Substantia nigra (tissue), 51 donors: ENCODE measurements at places on chromosomes 5 and 9.
A peak's percentile ranks its signal among the peaks of the same experiment; 100 is the strongest.

GRCh38 chr9:136729144-136729543 is 13.6 kb downstream of the LCN10 start:
- DNase-seq = no peak

DNA sequence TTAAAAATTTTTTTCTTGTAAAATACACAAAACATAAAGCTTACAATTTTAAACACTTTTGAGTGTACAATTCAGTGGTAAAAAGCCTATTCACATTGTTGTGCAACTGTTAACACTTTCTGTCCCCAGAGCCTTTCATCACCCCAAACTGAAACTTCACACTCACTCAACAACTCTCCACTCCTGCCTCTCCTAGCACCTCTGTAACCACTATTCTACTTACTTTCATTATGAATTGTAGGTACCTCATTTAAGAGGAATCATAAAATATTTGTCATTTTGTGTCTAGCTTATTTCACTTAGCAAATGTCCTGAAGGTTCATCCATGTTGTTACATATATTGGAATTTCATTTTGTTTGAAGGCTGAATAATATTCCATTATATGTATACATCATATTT is 4.3 kb upstream of the ZNF510 start:
- DNase-seq = no peak

- DNase-seq = no peak
Observed at GRCh38 chr5:145936401-145937131, at the start of gene SH3RF2. Gene SH3RF2 (plus strand): TSS chr5:145936578. CDS start chr5:145937929, 1,351 bp downstream.

DNA sequence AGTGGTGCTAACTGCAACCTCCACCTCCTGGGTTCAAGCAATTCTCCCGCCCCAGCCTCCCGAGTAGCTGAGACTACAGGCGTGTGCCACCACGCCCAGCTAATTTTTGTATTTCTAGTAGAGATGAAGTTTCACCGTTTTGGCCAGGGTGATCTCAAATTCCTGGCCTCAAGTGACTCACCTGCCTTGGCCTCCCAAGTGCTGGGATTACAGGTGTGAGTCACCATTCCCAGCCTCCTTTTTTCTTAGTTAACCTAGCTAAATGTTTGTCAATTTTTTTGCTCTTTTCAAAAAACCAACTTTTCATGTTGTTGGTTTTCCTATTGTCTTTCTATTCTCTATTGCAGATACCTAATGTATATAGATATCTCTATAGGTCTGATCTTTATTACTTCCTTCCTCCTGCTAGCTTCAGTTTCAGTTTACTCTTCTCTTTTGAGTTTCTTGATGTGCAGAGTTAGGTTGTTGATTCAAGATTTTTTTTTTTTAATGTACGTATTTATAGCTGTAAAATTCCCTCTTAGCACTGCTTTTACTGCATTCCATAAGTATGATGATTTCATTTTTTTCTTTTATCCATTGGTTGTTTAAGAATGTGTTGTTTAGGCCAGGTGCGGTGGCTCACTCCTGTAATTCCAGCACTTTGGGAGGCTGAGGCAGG is 32.9 kb downstream of the FGD3 start:
- no peak for DNase-seq

DNA sequence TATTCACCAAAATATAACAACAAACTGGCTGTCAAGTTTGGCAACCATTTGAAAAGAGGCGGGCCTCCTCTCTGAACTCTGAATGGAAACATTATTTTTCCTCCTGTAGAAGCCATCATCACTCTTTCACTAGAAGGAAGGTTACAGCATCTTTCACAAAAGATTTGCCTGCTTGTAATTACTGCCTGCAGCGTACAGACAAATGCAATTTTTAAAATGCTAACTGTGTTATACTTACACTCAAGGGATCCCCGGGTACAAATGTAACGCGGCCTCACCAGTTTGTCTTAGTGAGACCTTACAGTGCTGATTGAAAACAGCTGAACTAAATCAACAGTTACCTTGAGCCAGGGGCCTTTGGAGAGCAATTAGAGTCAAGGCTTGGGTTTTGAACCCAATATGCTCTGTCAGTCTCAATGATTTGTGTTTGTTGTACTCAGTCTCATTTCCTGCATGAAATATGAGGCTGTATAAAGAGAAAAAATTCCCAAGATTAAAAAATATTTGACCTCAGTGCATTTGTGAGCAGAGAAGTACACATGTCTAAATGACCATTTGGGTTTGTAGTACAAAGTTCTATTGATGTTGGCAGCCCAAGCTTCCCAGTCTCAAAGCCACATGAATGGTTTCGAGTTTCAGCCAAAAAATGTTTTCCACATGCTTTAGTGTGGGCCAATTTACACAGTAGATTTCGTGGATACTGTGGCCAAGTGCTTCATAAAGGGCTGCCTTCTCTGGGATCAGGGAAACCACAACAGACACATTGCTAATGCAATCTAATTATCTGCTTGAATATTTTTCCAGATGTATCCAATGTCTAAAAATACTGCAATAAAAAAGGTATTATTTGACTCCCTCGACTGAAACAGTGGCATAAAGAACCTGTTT is 500.0 kb downstream of the SPATA31D1 start:
- no peak for DNase-seq

DNA sequence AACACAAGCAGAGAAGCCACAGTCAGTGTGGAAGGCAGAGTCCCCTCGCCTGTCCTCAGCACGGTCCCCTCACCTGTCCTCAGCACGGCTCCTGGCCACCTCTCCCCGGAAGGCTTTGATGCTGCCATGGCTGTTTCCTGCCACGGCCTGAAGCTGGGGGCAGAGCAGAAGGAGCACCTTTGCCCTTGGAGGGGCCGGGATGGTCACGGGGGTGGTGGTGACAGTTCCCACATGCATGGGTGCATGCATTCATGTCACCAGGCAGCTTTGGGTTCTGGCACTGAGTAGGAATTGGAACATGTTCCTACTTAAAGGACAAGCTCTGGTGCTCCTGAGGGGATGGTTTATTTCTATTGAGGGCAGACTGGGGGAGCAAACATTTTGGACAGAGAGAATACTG is 57.8 kb upstream of the PHYKPL start:
- DNase-seq = no peak

DNA sequence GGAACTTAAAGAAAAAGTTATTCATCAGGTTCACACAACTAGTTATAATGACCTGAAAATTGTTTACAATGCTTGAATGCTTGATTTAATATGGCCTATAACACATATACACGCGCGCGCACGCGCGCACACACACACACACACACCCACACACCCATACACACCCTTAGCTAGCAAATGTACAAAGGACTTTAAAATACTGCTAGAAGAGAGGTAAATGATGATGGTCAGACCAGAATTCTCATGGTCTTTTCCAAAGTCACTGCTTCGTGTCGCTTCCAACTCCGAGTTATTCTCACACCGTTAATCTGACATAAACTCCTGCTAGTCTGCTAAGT is 5.9 kb downstream of the LSM11 start:
- DNase-seq = no peak

DNA sequence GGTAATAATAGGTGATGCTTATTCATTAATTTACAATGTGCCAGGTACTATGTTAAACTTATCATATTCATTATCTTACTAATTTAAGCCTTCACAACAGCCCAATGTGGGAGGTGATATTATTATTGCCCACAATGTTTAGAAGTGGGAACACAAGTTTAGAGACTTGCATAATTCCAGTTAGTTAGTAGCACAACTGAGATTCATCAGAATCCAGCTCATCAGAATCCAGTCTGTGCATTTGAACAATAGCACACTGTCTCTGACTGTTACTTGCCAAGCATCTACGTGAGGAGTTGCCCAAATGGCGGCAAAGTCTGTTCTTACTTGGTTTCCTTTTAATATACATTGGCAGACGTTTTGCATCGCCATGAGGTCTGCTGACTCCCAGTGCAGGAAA is 110.9 kb upstream of the BASP1 start:
- DNase-seq = no peak

DNA sequence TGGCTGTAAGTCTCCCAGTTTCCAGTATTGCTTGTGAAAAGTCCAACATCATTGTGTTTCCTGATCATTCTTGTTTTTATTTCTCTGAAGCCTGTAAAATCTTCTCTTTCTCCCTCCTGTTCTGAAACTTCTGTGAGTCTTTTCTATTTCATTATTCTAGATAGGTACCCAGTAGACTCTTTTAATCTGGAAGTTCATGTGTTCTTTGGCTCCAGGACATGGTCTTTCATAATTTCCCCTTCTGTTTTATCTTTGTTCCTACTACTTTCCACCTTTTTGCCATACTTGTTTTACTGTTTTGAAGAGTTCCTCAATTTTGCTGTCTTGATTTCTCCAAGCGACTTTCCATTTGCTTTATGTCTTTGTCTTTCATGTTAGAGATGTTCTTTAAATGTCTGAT is 168.1 kb downstream of the APBA1 start:
- no peak for DNase-seq

DNA sequence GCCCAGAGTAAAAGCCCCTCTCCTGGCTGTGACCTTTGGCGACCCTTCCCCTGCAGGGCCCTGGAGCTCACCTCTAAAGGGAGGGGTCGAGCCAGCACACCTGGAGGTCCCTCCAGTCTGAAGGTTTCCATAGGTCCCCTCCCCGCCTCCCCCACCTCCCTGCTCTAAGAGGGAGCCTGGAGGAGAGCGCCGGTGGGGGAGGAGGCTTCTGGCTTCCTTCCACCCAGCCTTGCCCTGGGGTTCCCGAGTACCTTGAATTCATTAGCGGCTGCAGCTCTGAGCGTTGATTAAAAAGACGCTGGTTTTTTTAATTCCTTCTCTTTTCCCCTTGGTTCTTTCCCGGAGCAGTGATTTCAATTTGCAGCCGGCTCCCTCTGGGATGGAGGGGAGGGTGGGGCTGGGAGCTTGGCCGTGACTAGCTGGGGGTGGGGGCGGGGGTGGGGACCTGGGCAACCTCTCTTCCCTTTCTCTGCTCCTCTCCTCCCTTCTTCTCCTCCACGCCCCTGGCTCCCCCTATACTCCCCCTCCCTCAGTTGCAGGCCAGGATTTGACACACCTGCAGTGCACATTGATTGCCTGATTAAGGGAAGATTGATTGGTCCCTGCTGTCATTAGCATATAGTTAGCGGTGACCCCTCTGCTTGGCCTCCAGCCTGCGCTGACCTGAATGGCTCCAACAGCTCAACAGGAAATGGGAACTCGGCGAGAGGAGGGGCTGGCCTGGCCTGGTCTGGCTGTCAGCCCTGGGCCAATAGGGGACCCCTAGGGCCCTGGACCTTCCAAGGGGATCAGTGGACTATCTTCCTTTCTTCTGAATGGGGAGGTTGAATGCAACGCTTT is 67.5 kb upstream of the RAPGEF1 start:
- no peak for DNase-seq

GRCh38 chr5:86841000-86841644 is 223.4 kb downstream of the COX7C start:
- no peak for DNase-seq

GRCh38 chr5:155728146-155728856 is 598.7 kb upstream of the SGCD start:
- peak; percentile 41 for DNase-seq

GRCh38 chr5:42689391-42689790 is 67.2 kb upstream of the CCDC152 start:
- no peak for DNase-seq

GRCh38 chr9:78918976-78919375 is 622.1 kb downstream of the PSAT1 start:
- no peak for DNase-seq

- DNase-seq = no peak
Observed at GRCh38 chr5:143605403-143606005, 202.0 kb upstream of the NR3C1 start.
